ENCODE measurements at places on chromosomes 11 and 22.

- no peak overlapping the region for H3K4me3 ChIP-seq
- no peak for DNase-seq
- peaks cover 16% of the 10 kb centered on the region for H3K4me1 ChIP-seq
- H3K27me3 ChIP-seq: peaks cover 5% of the 10 kb centered on the region
- H3K36me3 ChIP-seq: no peaks in the 10 kb centered on the region
These were observed 33.5 kb downstream of the ARVCF start for GRCh38 chr22:19982991-19983578.

DNA sequence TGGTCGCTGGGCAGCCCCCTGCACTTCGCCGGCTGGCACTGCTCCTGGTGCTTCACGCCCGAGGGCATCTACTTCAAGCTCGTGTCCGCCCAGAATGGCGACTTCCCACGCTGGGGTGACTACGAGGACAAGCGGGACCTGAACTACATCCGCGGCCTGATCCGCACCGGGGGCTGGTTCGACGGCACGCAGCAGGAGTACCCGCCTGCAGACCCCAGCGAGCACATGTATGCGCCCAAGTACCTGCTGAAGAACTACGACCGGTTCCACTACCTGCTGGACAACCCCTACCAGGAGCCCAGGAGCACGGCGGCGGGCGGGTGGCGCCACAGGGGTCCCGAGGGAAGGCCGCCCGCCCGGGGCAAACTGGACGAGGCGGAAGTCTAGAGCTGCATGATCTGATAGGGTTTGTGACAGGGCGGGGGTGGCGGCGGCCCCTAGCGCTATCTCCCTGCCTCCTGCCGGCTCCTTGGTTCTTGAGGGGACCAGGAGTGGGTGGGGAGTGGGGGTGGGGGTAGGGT, 13.5 kb upstream of the MIEF1 start:
- H3K36me3 ChIP-seq: no peaks in the 10 kb centered on the region
- H3K27me3 ChIP-seq: no peaks in the 10 kb centered on the region
- H3K27ac ChIP-seq: no peak overlapping the region
- H3K4me1 ChIP-seq: peaks cover 10% of the 10 kb centered on the region

DNA sequence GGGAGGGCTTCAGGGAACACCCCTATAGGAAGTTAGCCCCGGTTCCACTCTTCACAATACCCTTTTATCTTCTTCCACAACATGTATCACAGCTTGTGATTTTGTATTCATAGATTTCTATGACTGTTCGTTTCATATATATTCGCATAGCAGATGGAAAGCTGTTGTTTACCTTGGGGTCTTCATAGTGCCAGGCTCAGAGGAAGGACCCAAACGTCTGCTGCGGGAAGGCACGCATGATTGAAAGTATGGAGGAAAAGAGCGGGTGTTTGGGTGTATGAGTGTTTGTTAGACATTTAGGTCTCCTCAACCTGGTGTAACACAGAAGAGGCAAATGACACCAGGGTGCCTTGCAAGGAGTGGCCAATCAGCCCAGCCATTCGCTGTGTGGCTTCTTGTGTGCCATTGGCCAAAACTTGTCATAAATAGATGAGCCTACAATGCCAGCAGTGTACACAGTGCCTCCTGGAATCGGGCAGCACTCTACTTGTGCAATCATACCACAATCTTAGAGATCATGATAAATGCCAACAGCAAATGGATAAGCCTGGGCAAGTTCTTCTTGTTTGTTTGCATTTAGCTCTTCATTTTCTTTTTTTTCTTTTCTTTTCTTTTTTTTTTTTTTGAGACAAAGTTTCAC, 10.9 kb upstream of the ADA2 start:
- no peaks in the 10 kb centered on the region for H3K4me1 ChIP-seq
- no peaks in the 10 kb centered on the region for H3K27me3 ChIP-seq

DNA sequence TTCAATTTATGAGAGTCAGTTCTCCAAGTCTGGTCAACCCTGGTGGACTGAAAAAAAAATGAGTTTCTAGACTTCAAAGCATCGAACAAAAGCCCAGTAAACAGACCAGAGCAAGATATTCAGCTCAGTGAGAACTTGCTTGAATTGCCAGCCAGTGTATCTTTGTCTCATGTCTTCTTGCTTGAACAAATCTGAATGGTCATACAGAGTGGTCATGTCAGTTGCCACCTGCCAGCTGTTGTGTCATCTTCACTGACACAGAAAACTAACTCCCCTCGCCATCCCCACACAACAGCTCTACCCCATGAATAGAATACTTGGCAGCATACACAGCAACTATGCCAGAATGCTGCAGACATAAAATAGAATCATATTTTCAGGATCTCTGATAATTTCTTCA, 27.5 kb upstream of the CALCB start:
- no peak overlapping the region for H3K4me3 ChIP-seq
- H3K4me1 ChIP-seq: no peaks in the 10 kb centered on the region
- no peak for DNase-seq
- H3K27ac ChIP-seq: no peak overlapping the region

DNA sequence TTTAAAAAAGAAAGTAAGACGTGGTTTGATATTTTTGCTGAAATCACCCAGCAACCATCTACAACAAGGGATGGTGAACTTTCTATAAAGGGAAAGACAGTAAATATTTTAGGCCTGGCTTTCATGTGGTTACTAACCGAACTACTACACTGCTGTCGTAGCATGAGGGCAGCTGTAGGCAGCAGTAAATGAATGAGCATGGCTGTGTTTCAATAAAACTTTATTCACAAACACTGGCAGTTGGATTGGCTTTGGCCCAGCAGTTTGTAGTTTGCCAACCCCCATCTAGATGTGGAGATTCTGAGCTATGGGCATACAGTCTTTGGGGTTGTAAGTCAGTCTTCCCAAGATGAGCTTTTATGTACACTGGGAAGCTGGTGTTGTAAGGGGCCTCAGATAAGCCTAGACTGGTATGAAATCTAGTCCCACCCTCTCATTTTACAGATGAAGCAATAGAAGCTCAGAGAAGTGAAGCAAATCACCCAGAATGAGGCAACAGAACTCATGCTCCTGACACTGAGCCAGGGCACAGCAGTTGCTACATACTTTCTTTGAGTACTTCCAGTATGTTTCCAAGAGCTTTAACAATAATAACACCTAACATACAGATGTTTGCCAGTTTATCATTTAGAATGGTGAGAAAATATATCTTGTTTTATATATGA, 204.4 kb downstream of the ADAMTS15 start:
- DNase-seq: no peak
- H3K27me3 ChIP-seq: no peaks in the 10 kb centered on the region
- H3K4me1 ChIP-seq: no peaks in the 10 kb centered on the region
- H3K27ac ChIP-seq: no peak overlapping the region

Measured in CD8-positive, alpha-beta memory T cell (primary cell).